ENCODE measurements at places on chromosomes 1 and 21. TPM values are rescaled to one million over a fixed set of nuclear protein-coding genes. Genes with fewer than 3 reads are reported as not detected.

- DNase-seq = peak; percentile 42
These were observed 73.6 kb downstream of the ZNF281 start for GRCh38 chr1:200336101-200336845.

DNA sequence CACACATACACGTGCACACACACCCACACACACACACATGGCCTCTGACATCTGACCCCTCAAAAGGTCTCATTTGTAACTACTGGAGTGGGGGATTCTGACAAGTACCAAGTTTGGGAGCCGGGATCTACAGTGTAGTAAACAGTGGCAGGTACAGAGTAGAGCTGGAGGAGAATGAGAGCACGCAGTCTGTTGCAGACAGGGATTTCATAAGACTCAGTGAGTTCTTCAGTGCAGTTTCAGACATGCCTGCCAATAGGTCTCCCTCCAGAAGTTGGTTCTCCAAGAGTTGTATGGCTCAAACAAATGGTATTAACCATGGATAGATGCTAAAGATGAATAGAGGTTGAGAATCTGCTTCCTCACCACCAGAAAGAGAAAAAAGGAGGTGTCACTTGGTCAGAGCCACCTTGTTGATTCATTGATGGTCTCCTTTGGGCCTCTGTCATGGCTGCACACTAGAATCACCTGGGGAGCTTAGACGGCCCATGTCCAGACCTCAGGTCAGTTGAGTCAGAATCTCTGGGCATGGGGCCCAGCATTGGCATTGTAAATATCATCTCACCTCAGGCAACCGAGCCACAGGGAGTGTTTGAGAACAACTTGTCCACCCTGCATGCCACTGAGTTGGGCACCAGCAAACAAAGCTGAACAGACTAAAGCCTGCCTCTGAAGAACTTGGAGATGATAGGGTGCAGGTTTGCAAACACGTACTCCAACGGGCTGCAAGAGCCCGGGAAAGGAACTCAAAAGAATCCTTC lies 122.1 kb downstream of the EDEM3 start:
- no peak for DNase-seq

DNA sequence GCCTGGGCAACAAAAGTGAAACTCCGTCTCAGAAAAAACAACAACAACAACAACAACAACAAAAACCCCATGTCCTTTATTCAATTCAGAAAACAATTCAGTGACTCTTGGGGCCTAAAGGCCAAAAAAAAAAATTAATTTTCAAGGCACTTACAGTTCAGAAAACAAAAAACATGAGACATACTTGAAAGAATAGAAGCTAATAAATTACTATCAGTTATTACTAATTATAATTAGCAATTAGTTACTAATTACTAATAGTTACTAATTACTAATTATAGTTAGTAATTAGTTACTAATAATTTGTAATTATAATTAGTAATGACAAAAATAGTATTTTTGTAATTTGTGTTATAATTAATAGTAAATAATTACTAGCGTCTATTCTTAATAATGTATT lies 56.8 kb upstream of the MPC2 start:
- DNase-seq = no peak

DNA sequence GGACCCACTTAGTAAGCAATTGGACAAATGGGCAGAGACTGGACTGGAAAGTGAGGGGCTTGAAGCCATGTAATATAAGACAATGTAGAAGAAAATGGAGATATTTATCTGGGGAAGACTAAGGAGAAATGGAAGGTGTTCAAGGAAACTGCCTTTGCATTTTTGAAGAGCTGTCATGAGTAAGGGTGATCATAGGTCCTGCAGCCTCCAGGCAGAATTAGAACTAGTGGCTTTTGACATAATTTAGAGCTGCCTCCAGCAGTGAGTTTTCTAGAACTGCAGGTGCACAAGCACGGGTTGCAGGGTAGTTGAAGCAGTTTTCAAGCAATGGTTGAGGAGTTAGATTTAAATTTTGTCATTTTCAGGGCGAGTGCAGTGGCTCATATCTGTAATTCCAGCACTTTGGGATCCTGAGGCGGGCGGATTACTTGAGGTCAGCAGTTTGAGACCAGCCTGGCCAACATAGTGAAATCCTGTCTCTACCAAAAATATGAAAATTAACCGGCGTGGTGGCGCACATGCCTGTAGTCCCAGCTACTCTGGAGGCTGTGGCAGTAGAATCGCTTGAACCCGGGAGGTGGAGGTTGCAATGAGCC lies 3.7 kb upstream of the CDC14A start:
- DNase-seq = no peak

DNA sequence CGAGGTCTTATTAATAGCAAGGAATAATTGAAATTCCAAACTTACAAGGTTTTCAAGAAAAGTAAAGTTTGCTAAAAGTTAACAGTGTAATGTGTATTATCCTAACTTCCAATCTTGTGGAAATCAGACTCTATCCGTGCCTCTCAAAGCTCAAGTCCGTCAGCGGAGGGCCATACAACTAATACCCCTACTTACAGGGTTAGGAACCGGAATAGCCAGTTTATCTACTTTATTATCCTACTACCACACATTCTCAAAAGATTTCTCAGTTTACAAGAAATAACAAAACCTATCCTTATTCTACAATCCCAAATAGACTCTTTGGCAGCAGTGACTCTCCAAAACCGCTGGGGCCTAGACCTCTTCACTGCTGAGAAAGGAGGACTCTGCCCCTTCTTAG lies 457.8 kb downstream of the PTPRC start:
- DNase-seq = no peak

DNA sequence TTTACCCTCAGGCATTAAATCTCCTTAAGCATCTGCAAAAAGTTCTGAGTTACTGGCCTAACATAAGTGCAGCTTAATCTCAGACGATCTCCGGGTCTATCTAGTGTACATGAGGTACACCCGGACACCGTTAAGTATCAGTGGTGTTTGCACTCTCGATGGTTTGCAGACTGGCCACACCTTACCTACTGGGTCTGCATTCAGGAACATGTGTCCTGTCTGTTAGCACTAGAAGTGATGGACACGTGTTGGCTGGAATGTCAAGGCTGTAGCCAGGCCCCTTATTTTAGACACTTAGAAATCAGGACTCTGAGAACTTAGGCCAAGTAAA lies 783 bp upstream of the AGL start:
- DNase-seq = no peak

DNA sequence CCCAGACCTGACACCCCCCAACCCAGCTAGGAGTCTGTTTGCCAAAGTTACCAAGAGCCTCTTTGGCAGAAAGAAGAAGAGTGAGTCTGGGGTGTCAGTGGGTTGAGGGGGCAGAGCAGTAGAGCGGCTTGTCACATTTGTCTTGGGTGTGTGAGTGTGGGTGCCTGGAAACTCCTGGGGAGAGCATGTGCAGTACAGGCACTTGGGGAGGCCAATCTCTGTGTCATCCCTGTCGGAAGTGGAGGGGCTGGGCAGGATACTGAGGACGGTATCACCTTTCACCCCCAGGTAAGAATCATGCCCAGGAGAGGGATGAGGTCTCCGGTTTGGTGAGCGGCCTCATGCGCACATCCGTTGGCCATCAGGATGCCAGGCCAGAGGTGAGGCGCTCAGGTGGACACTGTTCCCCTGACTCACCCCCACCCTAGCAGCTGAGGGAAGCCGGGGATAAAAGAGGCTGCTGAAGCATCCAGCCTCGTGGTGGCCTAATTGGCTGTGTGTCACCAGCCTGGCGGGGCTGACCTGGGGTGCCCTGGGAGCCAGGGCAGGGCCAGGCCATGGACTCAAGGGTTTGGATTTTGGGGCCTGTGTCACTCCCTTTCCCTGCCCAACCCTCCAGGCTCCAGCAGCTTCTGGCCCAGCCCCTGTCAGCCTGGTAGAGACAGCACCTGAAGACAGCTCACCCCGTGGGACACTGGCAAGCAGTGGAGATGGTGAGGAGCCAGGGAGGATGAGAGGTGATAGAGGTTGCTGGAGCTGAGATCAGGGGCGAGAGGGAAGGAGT lies 3.3 kb downstream of the PLK3 start:
- DNase-seq = no peak

- no peak for DNase-seq
These were observed 14.0 kb downstream of the OLFML2B start for GRCh38 chr1:162009501-162010174.

Gene C1QTNF12
- total RNA-seq = 0.76 TPM

Data from glomerular endothelial cell (primary cell).